Activated CD8-positive, alpha-beta T cell treated with anti-CD3 and anti-CD28 coated beads, Interleukin-2, amount 10 ng/mL, durations not matched to agents 7 days and 5 days (primary cell): ENCODE measurements at places on chromosomes 3 and 15.

GRCh38 chr3:69214241-69214640 lies 91.8 kb upstream of the LMOD3 start:
- DNase-seq = no peak

DNA sequence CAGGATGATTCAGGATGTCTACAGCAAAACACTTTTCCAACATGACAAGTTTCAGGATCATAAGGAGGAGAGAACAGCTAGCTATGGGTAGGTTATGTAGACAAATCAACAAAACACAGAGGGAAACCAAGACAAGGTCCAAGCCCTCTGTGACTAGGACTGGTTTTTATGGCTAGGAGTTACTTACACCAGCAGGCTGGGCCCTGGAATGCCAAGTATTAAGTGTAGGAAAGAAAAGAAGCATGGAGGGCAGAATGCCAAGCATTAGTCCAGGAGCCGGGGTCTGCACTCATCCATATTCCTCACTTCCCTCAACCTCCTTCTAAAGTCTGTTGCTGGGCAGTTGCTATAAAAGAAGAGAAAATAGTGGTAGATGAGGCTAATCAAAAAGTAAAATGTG lies 35.3 kb upstream of the PPP2R3A start:
- no peak for DNase-seq

DNA sequence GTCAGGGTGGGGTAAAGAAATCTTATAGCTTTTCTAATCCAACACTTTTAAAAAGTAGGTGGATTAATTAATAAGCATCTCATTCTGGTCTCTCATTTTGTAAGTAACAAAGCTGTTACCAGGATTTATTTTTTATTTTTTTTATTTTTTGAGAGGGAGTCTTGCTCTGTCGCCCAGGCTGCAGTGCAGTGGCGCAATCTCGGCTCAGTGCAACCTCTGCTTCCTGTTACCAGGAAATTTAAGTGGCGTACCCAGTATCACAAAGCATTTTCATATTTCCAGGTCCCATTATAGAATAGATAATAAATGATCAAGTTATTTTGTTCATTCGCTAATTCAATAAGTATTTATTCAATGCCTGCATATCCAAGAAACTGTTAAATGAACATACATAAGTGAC lies 13.2 kb downstream of the ALDH1A2 start:
- no peak for DNase-seq

GRCh38 chr15:63439536-63440264 lies 58.1 kb upstream of the CA12 start:
- no peak for DNase-seq

- no peak for DNase-seq
These were observed 464.1 kb downstream of the NTRK3 start for GRCh38 chr15:87792250-87793040.

DNA sequence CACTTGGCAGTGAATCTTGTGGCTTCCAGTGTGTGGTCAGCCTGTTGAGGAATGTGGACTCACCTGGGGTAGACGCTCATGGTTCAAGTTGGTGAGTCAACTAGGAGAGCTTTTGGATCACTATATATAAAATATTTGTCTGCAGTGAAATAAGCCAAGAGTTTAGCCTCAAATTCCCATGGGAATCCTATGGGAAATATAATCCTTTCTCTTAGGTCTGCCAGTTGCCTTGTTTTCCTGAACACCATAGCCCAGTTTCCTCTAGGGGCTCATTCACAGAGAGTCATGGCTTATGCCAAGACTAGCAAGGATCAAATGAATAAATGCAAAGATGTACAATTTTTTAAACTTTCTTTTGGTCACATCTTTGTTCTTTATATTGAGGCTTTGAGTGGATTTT lies 100.1 kb upstream of the NPHP3 start:
- DNase-seq = no peak

GRCh38 chr15:43204016-43204901 lies 16.6 kb downstream of the EPB42 start:
- peak; percentile 73 for DNase-seq

DNA sequence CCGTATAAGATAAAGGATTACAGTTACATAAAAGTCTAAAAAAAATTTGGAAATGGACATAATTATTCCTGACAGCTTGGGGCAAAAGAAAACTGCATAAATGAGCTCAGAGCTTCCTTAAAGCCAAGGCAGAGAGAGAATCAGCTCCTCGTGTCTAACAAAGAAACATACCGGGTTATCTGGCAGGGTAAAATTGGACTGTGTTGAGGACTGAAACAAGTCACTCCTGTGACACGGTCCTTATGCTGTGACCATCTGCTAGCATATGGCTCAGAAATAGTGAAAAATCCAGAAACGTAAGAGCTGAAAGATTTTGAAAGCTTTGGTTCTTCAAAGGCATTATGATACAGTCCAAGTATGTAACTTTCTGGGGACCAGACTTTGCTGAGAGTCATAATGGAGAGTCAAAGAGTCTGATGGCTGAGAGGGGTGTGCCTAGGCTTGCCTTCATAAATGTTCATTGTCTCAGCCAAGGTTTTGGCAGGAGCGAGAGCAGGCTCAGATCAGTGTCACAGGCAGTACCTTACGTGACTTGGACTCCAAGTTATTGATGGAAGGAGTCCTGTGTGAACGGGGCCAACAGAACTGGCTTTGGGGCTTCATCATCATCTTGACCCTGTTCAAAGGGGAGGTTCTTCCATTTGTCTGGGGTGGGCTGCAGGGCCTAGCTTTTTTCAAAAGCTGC lies 12.5 kb downstream of the MAP6D1 start:
- no peak for DNase-seq

GRCh38 chr3:3240986-3241385 lies 61.5 kb upstream of the CRBN start:
- DNase-seq = no peak

DNA sequence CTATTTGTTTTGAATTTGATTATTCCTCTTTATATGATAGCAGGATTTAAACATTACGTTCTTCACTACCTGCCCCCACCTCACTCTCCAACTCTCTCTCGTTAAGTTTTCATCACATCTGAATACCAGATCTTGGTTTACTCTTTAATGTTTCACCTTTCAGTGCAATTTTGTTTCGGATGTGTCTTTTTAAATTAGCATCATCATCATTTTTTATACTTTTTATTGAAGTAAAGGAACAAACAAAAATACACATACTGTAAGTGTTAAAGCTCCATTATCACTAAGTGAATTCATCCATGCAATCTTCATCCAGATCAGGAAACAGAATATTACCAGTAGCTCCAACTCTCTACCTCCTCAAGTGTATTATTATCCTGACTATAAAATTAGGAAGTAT lies 310.6 kb downstream of the C3orf38 start:
- no peak for DNase-seq

DNA sequence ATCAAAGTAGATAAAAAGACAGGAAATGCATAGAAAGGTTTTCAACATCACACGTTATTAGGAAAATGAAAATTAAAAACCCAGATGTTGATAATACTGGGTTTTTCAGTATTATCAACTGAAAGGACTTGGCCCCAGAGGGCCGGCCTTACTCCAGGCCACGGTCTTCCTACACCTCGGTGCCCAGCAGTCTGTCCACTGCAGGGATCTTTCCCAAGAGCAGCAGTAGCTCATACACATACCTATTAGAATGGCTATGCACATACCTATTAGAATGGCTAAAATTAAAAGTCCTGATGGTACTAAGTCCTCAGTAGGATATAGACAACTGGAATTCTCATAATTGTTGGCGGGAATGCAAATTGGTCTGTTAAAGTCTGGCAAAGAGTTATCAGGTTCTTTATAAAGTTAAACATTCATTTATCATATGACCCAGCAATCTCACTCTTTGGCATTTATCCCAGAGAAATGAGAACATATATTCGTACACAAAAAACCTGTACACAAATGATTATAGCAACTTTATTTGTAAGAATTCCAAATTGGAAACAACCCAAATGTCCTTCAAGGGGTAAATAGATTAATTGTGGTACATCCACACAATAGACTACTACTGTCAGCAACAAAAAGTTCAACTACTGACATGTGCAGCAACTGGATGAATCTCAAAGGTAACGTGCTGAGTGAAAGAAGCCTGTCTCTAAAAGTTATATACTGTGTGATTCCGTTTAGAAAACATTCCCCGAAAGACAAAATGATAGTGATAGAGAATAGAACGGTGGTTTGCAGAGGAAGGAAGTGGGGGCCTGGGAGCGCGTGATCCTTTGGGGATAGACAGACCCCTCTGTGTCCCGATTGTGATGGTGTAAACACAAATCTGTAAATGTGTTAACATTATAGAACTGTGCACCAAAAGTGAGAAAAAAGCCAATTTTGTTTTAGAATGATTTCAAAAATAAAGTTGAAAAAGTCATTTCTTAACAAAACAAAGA lies 62.3 kb downstream of the MCTP2 start:
- DNase-seq = no peak

GRCh38 chr3:185645596-185646381 lies 59.7 kb downstream of the SENP2 start:
- DNase-seq = no peak

DNA sequence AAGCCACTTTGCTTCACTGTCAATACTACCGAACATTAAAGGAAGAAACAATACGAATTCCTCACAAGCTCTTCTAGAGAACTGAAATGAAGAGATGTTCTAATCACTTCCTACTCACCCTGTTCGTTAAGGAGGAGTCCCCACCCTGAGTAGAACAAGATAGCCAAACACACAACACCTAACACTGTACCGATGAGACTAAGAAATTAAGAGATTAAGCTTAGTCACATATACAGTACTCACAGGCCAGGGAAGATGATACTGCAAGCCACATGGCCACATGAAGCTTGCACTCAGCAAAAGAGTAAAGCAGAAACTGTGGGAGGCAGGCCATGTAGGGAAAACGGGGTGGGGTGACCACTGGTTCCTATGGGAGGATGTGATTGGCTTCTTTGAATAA lies 48.0 kb downstream of the CGGBP1 start:
- DNase-seq = no peak

DNA sequence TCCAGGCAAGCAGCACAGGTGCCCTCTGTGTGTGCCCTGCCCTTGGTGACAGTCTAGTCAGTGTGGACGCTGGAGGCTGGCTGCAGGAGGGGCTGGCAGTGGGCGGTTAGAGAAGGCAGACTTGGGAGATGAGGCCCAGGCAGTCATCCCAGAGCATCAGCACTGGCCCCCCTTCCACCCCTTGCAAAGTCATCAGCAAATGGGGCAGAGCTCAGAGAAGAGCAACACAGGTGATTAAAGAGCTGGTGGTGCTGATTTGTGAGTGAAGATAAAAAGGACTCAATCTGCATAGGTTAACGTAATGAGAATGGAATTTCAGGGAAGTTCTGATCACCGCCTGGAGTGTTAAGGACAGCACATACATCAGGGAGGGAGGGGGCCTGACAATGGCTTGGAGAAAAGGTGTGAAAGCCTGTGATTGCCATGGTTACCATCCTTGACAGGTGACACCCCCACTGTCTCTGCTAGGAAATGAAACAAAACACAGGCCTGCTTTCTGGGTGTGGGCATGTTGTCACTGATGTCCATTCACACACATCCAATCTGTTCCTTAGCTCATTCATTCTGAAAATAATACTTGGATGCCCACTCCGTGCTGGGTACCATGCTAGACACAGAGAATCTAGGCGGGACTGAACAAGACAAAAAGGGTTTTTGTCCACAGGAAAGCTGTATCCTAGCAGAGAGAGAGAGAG lies 269.6 kb upstream of the ST8SIA2 start:
- DNase-seq = no peak

GRCh38 chr3:108599677-108600409 lies 10.3 kb downstream of the DZIP3 start:
- DNase-seq = no peak

DNA sequence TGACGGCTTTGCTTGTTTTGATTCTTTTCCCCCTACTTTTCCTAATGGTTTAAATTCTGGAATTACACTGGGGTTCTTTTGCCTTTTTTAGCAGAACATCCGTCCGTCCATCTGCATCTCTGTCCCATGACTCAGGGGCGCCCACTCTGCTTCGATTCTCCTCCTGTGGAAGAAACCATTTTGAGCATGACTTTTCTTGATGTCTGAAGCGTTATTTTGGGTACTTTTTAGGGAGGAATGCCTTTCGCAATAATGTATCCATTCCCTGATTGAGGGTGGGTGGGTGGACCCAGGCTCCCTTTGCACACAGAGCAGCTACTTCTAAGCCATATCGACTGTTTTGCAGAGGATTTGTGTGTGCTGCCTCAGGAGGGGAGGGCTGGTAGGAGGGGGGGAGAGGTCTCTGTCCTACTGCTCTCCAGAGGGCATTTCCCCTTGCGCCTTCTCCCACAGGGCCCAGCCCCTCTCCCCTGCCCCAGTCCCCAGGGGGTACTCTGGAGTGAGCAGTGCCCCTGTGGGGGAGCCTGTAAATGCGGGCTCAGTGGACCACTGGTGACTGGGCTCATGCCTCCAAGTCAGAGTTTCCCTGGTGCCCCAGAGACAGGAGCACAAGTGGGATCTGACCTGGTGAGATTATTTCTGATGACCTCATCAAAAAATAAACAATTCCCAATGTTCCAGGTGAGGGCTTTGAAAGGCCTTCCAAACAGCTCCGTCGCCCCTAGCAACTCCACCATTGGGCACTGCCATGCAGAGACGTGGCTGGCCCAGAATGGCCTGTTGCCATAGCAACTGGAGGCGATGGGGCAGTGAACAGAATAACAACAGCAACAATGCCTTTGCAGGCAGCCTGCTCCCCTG lies 19.5 kb upstream of the BSN start:
- no peak for DNase-seq

DNA sequence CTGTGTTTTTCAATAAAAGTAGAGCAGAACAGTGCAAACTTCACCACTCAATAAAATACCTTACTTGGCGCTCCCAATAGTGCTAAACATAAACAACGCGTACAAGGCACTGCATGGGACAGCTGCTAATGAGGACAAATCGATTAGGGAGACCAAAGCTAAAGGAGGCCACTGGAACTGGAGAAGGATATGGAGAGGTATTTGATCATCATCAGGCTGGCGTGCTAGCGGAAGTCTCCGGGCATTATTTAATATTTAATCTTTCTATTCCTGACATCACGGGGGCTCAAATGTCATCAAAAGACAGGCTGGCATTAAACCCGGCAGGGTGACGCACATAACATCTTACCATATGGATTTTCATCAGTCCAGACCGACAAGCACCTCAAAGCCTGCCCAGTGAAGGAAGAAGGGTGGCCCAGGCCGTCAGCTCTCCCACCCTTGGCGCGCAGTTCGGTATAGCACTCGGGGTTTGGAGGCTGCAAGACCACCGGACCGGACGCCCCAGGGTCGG lies 604 bp downstream of the CCPG1 start:
- no peak for DNase-seq

DNA sequence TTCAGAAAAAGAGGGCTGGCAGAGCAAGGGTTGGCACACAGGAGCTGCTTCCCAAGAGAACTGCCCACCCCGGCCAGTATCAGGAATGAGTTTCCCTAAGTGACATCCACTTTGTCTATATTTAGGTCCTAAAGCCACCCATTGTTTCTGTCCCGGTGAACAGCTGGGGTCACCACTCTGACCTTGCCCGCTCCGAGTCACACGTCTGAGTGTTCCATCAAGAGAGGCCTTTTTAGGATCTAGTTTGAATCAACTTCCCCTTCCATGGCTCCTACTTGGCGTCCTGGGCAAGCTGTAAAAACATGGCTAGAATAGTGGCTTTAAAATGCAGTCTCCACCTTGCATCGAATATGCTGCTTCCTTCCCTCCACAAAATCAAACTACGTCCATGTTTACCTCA lies 109.6 kb upstream of the ARHGEF3 start:
- no peak for DNase-seq

- DNase-seq = peak; percentile 98
These were observed at the start of gene TIMMDC1 for GRCh38 chr3:119498186-119499011. Gene TIMMDC1, plus strand, starts transcription at chr3:119498547. Its CDS starts 187 bp downstream, at chr3:119498734.
